ENCODE measurements at places on chromosomes 4 and X.

GRCh38 chr4:110271986-110272385 is 73.6 kb upstream of the ELOVL6 start:
- H3K27me3 ChIP-seq = no peaks in the 10 kb centered on the region
- no peak overlapping the region for H3K4me3 ChIP-seq
- H3K36me3 ChIP-seq = no peaks in the 10 kb centered on the region
- no peaks in the 10 kb centered on the region for H3K4me1 ChIP-seq
- no peak overlapping the region for H3K27ac ChIP-seq
- DNase-seq = no peak

- no peaks in the 10 kb centered on the region for H3K36me3 ChIP-seq
- DNase-seq = no peak
- no peak overlapping the region for H3K4me3 ChIP-seq
- no peaks in the 10 kb centered on the region for H3K27me3 ChIP-seq
- no peaks in the 10 kb centered on the region for H3K4me1 ChIP-seq
These were observed 150.1 kb upstream of the SFRP2 start for GRCh38 chr4:153938994-153939393.

GRCh38 chrX:68832516-68833447 is 4.0 kb downstream of the EFNB1 start:
- H3K36me3 ChIP-seq = no peaks in the 10 kb centered on the region
- no peak for DNase-seq
- H3K27ac ChIP-seq = no peak overlapping the region
- H3K27me3 ChIP-seq = no peaks in the 10 kb centered on the region

- no peaks in the 10 kb centered on the region for H3K36me3 ChIP-seq
- H3K4me3 ChIP-seq = no peak overlapping the region
- no peak overlapping the region for H3K27ac ChIP-seq
These were observed 51.9 kb downstream of the EFHC2 start for GRCh38 chrX:44291468-44292092.

DNA sequence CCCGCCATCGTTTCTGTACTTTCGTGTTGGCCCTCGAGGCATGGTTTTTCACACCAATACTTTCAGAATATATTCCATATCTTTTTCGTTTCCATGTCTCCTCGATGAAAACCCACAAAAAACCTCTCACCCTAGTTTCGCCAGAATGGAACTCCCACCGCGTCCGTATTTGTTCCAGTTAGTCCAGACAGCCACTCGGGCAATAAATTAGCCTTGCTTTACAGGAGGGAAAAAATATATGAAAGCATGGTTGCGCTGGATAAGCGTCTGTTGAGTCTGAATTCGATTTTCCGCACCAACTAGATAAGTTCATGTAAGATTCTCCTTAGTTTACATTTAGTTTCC is 550 bp upstream of the CHM start:
- H3K36me3 ChIP-seq = no peaks in the 10 kb centered on the region
- H3K27me3 ChIP-seq = no peaks in the 10 kb centered on the region
- peak overlapping the region; percentile 58 for H3K4me3 ChIP-seq
- no peak for DNase-seq
- peak overlapping the region; percentile 18 for H3K27ac ChIP-seq

GRCh38 chr4:134470544-134470943 is 269.0 kb upstream of the PABPC4L start:
- H3K27ac ChIP-seq = no peak overlapping the region
- H3K27me3 ChIP-seq = no peaks in the 10 kb centered on the region
- H3K4me1 ChIP-seq = no peaks in the 10 kb centered on the region
- H3K4me3 ChIP-seq = no peak overlapping the region
- no peak for DNase-seq
- H3K36me3 ChIP-seq = no peaks in the 10 kb centered on the region

DNA sequence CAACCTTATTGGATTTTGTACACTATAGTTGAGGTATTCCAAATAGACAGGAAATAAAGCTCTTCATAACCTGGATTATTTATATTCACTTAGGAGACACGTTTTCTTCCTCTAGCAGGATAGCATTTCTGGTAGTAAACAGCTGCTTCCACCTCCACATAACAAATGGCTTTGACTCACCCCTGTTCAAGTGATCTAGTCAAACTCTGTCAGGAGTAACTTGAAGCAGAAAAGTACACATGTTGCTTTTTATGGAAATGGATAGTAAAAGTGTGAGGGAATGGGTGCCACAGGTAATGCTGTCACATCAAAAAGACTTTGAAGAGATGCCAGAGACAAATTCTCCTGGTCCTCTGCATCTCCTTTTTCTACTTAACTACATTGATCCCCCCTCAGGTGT is 258.7 kb upstream of the SLC7A11 start:
- no peak overlapping the region for H3K27ac ChIP-seq
- no peaks in the 10 kb centered on the region for H3K36me3 ChIP-seq
- H3K27me3 ChIP-seq = no peaks in the 10 kb centered on the region
- H3K4me1 ChIP-seq = no peaks in the 10 kb centered on the region

GRCh38 chrX:77342004-77342403 is 105.2 kb upstream of the FGF16 start:
- no peaks in the 10 kb centered on the region for H3K4me1 ChIP-seq
- no peaks in the 10 kb centered on the region for H3K36me3 ChIP-seq
- H3K27me3 ChIP-seq = peaks cover 7% of the 10 kb centered on the region
- H3K4me3 ChIP-seq = no peak overlapping the region
- DNase-seq = no peak
- H3K27ac ChIP-seq = no peak overlapping the region

DNA sequence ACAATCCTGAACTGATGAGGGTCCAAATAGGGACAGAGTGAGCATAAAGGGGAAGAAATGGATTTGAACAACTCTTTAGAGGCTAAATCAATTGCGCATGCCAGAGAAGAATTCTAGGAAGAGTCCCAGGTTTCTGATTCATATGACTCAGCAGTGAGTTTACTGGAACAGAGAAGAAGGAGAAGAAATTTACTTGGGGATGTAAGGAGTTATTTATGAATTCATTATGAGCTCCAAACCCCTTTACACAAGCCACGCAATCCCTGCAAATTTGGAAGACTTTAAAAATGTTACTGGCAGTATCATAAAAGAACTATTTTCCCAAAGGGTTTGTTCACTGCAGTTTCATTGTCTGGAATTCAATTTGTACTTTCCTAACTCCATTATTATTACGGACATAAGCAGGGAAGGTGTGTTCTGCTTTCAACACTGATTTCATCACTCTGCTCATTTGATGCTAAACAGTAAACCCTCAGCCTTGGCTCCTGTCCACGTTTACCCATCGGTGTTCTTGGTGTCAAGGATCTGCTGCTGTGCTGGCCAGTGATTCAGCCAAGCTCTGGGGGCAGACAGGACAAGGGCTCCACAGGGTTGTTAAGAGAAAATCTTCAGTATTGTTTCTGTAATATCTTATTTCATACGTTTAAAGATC is 273.7 kb downstream of the HNRNPD start:
- no peak overlapping the region for H3K4me3 ChIP-seq
- H3K27ac ChIP-seq = no peak overlapping the region
- H3K36me3 ChIP-seq = no peaks in the 10 kb centered on the region
- no peaks in the 10 kb centered on the region for H3K4me1 ChIP-seq

DNA sequence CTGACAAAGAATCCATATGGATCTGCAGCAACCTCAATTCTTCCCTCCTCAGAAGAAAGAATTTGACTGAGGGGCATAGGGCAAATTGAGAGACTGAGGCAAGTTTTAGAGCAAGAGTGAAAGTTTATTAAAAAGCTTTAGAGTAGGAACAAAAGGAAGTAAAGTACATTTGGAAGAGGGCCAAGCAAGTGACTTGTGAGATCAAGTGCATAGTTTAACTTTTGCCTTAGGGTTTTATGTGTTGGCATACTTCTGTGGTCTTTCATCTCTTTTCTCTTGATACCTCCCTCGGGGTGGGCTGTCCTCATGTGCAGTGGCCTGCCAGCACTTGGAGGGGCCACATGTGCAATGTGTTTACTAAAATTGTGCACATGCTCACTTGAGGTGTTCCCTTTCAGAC is 98.0 kb upstream of the MAGEB16 start:
- H3K4me3 ChIP-seq = no peak overlapping the region
- peaks cover 16% of the 10 kb centered on the region for H3K27me3 ChIP-seq
- no peaks in the 10 kb centered on the region for H3K36me3 ChIP-seq
- DNase-seq = no peak
- no peaks in the 10 kb centered on the region for H3K4me1 ChIP-seq

DNA sequence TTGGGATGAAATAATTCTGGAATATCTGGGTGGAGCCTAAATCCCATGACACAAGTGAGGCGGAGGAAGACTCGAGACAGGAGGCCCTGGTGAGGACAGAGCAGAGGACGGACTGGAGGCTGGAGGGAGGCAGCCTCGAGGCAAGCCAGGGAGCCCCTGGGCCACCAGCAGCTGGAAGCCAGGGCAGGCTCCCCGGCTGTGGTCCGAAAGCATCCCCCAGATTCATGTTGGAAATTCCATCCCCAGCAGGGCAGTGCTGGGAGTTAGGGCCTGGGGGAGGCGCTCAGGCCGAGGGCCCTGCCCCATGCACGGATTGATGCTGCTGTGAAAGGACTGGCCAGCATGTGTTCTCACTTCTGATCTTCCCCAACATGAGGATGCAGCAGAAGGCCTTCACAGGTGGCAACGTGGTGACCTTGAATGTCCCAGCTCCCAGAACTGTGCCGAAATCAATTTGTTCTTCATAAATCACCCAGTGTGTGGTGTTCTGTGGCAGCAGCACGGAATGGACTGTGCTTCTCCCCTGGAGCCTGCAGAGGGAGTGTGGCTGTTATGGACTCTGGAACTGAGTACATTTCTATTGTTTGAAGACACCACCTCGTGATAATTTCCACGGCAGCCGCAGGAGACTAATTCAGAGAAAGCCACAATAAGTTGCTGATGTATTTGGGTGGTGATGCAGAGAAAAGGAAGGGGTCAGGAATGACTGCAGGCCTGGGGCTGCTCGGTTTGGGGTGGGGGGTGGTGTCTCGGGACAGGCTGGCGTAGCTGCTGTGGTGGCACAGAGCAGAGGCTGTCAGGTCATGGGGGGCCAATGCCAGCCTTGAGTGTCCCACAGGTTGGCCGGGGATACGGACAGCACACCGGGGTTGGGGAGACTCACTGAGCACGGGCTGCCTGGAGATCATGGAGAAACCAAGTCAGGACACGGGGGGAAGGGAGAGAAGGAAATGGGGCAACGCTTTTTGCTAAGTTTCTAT is 56.9 kb downstream of the PCGF3 start:
- peaks cover 54% of the 10 kb centered on the region for H3K36me3 ChIP-seq
- no peak overlapping the region for H3K4me3 ChIP-seq
- peaks cover 11% of the 10 kb centered on the region for H3K4me1 ChIP-seq
- no peak for DNase-seq
- no peak overlapping the region for H3K27ac ChIP-seq
- H3K27me3 ChIP-seq = no peaks in the 10 kb centered on the region

DNA sequence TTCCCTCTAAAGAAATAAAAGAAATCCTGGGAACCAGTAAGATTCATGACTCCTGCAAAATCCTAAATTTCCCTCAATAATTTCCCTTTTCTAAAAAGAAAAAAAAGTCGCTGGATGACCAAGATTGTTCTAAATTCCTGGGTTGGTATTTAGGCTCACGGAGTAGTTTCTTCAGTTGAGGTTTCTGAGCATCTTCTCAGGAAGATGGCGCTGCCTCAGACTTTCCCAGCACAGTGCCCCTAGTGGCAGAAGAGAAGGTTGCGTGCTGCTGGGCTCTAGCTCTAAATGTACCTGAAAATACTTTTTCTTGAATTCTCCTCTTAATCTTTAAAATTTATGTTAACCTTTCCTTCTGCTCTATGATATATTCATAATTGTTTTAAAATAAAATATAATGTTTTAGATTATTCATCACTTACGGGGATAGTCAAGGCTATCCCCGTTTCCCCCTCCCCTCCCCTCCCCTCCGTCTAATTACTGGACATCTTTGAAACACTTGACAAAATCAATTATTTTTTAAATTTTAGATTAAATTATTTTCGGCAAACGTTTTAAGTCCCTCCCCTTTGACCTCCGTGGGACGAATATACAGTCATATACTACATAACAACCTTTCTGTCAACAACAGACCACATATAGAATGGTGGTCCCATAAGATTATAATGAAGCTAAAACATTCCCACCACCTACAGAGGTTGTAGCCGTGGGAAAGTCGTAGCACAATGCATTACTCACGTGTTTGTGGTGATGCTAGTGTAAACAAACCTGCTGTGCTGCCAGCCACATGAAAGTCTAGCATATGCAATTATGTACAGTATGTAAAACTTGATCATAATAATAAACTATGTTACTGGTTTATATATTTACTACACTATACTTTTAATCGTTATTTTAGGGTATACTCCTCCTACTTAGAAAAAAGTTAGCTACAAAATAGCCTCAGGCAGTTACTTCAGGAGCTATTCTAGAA is 41.0 kb upstream of the GATB start:
- no peak overlapping the region for H3K4me3 ChIP-seq
- H3K27ac ChIP-seq = no peak overlapping the region
- H3K27me3 ChIP-seq = no peaks in the 10 kb centered on the region
- no peaks in the 10 kb centered on the region for H3K36me3 ChIP-seq
- no peaks in the 10 kb centered on the region for H3K4me1 ChIP-seq

DNA sequence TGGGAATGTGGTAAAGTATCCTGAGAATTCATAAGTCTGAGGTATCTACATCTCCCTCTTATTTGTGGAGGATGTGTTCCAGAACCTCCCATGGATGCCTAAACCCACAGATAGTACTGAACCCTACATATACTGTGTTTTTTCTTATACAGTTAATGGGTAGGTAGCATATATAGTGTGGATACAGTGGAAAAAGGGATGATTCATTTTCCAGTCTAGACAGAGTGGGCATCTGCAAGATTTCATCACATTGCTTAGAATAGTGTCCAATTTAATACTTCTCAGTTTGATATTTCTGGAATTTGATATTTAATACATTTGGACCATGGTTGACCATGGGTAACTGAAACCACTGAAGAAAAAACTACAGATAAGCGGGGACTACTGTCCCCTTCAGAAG is 155.0 kb upstream of the ANKRD50 start:
- no peaks in the 10 kb centered on the region for H3K36me3 ChIP-seq
- no peak overlapping the region for H3K27ac ChIP-seq
- H3K27me3 ChIP-seq = no peaks in the 10 kb centered on the region
- no peak for DNase-seq
